ENCODE measurements at places on chromosomes 3 and 15.

DNA sequence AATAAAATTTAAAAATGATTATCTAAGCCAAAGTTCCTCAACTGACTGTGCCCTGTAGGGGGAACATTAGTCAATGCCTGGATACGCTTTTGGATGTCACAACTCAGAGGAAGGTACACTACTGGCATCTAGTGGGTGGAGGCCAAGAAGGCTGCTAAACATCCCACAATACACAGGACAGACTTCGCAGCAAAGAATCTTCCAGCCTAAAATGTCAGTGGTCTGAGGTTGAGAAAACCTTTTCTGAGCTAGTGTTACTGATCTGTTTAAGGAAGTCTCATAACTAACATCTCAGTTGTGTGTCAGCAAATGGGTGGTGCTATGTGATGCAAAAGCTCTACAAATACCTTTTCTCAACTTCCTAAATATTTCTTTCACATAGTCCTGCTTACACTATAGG is 20.9 kb upstream of the LDHAL6B start:
- DNase-seq = no peak

DNA sequence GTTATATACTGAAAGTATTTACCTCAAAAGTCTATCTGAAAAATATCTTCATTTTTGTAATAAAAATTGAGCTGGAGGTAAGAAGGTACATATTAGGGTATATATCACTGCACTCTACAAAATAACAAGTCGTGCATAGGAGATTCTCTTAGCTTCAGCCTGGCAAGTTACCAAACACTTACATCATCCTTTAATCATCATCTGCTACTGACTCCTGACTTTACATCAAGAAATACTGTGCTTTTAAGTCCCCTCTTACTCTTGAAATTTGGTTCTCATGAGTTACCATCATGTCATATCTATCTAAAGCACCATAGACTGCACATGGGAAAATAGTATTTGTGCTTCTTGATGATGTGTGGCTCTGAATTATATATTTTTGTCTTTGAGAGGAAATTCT is 50.8 kb downstream of the LYSMD4 start:
- no peak for DNase-seq

GRCh38 chr3:71464613-71465012 is 118.9 kb downstream of the FOXP1 start:
- DNase-seq = no peak

DNA sequence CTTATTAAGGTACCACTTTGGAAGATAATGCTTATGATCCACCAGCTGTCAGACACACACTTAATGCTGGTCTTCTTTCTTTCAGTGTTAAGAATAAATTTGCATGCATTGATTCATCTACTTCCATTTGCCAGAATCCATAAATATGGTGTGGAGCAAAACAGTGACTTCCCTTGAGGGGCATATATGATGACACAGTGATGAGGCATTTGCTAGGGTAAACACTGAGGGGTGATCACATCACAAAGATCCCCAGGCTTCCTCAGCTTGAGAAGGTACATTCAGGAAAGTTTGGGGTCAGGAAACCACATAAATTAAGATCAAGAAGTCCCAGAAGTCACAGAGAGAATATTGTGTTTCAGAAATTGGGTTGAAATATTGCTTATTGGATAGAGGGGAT is 9.9 kb upstream of the ZBED2 start:
- DNase-seq = no peak

GRCh38 chr3:150254309-150254708 is 153.8 kb upstream of the TSC22D2 start:
- DNase-seq = no peak

DNA sequence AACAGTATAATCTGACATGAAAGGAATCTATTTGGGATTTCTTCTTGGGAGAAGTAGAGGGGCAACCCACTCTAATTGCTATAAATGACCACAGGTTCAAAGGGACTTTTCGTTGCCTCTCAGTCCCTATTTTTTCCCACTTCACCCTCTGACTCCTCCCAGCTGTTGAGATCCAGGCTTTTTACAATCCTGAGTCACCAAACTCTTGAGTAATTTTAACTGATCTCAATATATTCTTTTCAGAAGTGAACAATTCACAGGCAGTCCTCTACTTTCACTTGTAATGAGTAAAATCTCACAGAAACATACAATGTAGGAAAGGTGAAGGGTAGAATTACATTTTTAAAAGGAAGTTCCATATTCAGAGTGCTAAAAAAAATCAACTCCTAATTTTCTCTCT is 44.6 kb downstream of the EIF4E3 start:
- DNase-seq = no peak

DNA sequence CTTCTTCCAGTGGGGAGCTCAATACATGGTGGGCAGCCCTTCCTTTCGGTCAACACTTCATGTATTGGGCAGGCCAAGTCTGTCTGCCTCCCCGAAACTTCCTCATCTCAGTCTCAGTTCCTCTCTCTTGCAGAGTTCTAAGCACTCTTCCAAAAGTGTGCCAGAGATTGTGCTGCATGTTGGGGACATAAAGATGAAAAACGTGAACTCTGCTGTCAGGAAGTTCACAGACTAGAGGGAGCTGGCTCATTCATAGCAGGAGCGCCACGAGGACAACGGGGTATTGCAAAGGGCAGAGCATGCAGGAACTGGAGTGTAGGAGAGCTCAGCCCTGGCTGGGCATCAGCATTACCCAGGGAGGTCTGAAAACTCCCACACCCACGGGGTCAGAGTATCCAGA is 15.3 kb upstream of the EPHB3 start:
- no peak for DNase-seq

- no peak for DNase-seq
These were observed 603.1 kb downstream of the NSUN3 start for GRCh38 chr3:94665922-94666321.

DNA sequence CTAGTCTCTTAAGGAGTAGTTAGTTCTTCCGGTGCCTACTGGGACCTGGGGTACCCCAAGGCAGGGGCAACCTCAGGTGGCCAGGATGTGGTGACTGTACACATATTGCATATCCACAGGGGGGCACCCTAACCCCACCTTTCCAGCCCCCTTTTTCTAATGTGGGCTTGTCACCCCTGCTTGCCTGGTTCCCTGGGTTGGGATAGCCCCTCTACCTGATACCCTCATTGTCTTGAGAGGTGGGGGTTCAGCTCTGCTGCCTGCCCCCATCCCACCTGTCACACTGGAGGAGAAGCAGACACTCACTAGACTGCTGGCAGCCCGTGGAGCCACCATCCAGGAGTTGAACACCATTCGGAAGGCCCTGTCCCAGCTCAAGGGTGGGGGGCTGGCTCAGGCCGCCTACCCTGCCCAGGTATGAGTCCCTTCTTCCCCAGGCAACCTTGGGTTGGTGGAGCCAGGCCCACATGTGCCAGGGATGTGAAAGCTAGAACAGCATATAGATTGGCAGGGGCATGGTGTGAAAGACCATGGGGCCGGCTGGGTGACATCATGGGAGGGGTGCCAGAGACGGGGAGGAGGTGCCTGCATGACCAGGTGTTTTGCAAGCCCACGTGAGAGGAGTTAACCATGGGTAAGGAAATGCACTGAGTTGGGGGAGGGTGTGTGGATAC is 4.0 kb downstream of the GLYCTK start:
- DNase-seq = no peak

DNA sequence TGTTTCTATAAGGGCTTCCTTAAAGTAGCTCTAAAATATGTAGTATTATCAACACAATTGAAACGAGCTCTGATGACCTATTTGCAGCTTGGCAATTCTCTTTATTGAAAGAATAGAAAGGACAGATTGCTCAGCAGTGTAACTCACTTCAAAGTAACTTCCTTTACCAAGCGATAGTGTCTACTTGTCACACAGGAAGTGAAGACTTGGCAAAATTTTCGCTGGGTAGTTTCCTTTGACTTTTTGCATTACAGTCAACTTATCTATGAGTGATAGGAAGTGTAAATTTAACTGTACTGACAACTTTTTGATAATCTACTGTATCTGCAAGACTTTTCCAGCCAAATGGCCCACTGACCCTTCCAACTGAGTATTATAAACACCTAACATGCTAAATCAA is 22.8 kb downstream of the SLC9A9 start:
- no peak for DNase-seq

GRCh38 chr15:26103002-26103404 is 239.9 kb upstream of the ATP10A start:
- DNase-seq = no peak

DNA sequence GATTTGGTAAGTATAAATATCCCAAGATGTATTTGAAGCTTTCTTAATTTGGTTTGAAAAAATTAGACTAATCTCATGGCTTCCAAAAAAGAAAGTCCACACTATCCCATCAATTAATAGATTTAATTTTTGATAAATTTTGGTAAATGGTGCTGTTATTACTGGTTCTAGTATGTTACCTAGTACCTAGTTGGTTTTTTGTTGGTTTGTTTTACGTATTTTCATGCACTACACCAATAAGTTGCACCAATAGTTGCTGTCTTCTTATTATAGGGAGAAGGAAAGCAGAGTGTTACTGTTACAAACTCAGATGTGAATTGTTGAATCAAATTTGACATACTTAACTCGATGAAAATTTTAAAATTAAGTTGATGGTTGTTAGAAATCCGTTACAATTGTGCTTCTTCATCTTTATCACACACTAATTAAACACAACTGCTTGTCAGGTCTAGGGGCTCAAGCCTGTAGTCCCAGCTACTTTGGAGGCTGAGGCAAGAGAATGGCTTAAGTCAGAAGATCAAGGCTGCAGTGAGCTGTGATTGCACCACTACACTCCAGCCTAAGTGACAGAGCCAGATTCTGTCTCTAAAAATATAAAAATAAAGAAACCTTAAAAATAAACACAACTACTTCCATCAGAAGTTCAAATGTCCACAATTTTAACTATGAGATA is 23.1 kb upstream of the MBNL1 start:
- no peak for DNase-seq

DNA sequence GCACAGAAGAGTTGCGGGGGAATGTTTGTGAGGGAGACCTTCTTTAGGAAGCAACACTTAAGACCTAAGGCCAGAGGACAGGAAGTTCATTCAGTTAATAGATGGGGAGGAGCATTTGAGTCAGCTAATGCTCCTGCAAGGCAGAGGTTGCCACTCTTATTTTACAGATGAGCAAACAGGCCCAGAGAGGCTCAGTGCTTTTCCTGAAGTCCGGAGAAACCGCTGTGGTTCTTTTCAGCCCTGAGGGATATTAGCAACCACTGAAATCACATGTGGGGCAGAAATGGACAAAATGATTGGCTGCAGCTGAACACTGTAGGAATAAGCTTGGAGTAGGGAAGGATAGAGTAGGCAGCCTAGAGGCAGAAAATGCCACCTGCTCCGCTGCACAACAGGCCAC is 33.3 kb upstream of the RTP4 start:
- no peak for DNase-seq

GRCh38 chr15:76614725-76615124 is 278.2 kb downstream of the ISL2 start:
- DNase-seq = no peak

DNA sequence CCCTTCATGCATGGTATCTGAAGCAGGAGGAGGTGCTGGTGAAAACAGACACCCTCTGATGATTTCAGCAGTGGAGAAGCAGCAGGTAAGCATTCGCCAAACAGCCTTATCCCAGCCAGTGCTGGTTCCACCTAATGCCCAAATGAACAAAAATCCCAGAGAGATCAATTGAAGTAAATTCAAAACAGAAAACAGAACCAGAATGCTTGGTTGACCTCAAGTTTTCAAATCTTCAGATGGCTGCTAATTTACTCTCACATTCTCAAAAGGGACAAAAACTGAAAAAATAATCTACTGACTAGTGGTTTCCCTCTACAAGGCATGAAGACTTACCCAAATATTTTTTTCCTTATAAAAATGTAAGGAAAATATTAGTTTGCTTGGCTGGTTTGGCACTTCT is 87.0 kb upstream of the MYO5C start:
- no peak for DNase-seq

DNA sequence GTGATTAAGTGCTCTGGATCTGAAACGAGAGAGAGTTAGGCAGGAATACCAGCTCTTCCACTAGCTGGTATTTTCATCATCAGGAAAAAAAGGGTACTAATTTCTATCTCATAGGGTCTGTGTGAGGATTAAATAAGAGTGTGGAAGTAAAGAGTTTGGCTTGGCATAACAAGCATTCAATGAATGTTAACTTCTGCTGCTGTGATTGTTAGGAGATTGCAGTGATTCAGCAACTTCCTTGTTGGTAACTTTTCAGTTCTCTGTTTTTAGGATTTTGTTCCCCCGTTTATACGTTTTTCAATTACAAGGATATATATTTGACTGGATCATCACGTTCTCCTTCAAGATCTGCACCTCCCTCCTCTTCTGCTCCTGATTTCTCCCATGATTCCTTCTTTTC is 65.9 kb upstream of the MYO5C start:
- no peak for DNase-seq

DNA sequence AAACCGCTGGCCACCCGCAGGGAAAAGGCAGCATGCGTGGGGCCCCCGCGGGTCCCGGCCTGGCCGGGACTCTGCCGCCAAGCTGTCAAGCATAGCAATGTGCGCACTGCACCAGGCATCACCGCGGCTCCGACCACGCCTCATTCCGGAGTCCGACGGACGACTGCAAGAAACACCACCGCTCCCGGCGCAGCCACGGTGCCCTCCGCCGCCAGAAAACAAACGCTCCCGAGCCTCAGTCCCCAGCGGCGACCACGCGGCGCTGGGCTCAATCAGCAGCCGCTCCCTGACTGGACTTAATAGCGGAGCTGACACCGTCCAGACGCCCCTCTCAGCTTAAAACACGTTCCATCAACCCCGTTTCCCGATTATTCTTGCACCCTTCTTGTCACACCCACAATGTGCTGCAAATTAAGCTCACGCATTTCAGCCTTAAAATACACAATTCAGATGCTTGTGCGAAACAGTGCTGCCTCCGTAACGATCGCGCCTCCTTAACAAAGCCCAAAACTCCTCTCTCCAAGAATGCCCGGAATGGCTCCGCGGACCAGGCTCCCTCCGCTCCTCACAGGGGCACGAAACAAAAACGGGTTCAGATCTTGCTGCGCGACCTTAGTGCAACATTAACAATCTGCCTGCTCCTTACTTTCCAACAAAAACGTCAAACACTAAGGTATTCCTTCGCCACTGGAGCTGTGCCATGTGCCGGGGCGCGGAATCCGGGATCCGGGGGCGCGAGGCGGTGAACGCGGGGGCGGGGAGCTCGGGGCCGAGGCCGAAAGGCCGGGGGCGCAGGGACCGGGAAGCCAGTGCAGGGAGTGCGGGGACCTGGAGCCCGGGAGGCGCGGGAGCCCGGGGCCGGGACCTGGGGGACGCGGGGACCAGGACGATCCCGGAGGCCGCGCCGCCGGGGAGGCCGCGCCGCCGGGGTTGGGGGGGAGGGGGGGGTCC is 655 bp downstream of the CYFIP1 start:
- no peak for DNase-seq

DNA sequence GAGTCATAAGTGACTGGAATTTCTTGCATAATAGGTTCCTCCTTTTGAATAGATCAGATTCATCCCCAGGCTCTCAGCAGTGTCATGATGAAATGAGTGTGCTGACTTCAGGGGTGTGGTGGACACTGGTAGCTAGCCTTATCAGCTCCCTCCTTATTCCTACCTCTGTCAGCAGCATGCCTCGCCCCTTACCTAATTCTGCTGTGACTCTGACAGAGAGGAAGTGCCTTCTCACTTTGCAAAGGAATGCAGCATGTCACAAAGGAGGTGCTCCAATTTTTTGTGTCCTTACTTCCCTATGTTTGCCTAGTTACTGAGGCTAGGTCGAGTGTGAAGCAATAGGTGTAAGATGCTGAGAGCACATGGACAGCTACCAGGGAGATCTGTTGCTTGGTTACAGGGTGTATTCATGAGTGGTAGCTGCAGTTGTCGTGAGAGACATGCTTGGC is 90.6 kb downstream of the TNFAIP8L3 start:
- no peak for DNase-seq
